ENCODE measurements at places on chromosomes 12 and 14.

GRCh38 chr14:76993752-76994151 lies 34.8 kb downstream of the IRF2BPL start:
- DNase-seq: no peak

GRCh38 chr12:31324845-31325523 lies 966 bp downstream of the SINHCAF start:
- peak; percentile 46 for DNase-seq

DNA sequence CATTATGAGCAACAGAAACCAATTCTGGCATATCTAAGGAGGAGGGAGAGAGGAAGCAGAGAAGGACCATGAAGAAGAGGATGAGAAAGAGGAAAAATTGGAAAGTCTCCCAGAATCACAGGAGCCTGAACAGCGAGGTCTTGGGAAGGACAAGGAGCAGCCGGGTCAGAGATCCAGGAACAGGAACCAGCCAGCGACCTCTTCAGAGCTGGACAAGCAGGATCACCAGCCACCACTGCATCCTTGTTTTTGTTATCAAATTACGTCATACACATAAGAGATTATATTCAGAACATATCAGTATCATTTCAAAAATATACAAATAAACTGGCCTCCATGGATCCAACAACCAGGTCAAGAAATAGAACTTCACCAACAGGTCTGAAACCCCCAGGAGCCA lies 22.1 kb upstream of the BDKRB2 start:
- DNase-seq: no peak

GRCh38 chr12:123892180-123892559 lies 80.5 kb downstream of the CCDC92 start:
- DNase-seq: no peak

- DNase-seq: no peak
These were observed 278.9 kb upstream of the CRY1 start for GRCh38 chr12:107372229-107372658.

GRCh38 chr12:132211816-132212215 lies 67.6 kb downstream of the NOC4L start:
- no peak for DNase-seq

- no peak for DNase-seq
These were observed 7.7 kb downstream of the CLSTN3 start for GRCh38 chr12:7137908-7138307.

DNA sequence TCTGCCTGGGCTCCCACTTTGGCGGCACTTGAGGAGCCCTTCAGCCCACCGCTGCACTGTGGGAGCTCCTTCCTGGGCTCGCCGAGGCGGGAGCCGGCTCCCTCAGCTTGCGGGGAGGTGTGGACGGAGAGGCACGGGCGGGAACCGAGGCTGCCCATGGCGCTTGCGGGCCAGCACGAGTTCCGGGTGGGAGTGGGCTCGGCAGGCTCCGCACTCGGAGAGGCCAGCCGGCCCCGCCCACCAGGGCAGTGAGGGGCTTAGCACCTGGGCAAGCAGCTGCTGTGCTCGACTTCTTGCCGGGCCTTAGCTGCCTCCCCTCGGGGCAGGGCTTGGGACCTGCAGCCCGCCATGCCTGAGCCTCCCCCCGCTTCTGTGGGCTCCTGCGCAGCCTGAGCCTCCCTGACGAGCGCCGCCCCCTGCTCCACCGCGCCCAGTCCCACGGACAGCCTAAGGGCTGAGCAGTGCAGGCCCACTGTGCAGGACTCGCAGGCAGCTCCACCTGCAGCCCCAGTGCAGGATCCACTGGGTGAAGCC lies 44.6 kb downstream of the R3HDM2 start:
- no peak for DNase-seq

DNA sequence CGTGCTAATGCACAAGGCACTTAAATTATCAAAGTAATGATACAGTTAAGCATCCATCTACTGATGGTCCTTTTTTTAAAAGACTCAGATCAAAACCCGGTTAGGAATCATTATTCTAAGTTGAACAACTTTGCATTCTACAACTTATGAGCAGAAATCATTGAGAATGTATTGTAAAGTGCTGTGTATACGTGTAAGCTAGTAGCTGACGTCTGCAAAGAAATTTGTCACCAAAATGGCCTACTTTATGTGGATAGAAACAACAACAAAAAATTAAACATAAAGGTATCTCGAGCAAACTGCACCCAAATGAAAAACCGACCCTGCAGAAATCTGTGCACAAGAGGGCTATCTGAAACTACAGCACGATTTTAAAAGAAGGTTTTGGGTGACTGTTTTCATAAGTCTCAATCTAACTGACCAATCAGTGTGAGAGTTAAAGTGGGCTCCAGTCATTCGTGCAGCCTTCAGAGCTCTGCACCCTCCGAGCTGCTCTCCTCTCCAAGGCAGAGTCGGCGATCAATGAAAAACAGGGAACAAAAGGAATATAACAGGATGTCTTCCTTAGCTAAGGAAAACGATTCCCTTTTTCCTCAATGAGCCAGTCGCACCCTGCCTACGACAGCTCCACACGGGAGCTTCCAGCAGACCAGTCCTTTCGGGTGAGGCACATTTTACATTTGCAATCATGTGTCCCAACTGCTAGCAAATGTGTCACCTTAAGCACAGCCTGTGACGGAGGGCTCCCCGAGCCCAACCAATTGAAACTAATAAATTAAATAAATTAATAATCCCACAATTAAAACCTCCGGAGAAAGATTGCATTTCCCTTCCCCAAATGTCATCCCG lies 200.7 kb upstream of the FOXN3 start:
- DNase-seq: peak; percentile 32

- DNase-seq: no peak
These were observed 50.4 kb downstream of the AK7 start for GRCh38 chr14:96442355-96442754.

- DNase-seq: no peak
These were observed 1089.1 kb downstream of the TRHDE start for GRCh38 chr12:73361156-73361863.

DNA sequence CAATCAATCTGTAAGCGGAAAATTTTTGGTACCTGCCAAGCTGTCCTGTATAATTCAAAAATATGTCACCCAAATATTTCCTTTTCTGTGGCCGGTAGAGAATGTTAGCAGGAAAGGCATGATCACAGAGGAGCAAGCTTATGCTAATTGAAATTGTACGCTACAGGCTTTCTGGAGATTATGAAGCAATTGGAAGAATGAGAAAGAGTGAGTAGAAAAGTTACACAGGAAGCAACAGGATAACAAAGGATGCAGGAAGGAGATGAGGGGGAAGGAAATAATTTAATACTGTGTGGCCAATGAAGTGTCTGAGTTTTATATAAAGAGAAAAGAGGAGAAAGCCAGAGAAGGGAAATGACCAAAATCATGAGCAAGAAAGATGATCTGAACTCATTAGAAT lies 627.2 kb upstream of the STXBP6 start:
- DNase-seq: no peak

DNA sequence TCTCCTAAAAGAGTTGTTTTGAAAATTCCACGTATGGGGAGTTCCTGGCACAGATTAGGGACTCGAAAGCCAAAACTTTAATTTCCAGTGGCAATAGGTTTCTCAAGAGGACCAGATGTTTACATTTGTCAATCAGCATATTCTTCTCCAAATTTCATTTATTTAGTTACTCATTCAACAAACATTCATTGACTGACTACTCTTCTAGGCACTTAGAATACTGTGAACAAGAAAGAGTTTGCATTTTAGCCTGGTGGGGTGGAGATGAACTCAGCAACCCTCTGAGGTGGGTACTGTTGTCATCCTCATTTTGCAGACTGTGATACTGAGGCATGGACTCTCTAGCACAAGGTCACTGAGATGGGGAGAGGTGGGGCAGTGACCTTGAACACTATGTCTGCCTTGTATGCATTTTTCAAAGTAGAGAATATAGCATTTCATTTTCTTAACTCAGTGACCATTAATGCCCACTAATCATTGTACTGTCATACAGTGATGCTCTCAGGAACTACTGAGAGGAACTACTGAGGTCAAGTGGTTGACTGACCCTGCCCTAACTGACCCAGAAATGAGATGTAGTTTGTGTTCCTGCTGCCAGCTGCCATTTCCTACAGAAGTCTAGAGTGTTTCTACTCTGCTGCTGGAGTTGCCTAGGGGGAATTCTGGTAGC lies 2.2 kb downstream of the L3HYPDH start:
- no peak for DNase-seq

GRCh38 chr14:92252323-92252722 lies 70.6 kb upstream of the SLC24A4 start:
- DNase-seq: no peak

DNA sequence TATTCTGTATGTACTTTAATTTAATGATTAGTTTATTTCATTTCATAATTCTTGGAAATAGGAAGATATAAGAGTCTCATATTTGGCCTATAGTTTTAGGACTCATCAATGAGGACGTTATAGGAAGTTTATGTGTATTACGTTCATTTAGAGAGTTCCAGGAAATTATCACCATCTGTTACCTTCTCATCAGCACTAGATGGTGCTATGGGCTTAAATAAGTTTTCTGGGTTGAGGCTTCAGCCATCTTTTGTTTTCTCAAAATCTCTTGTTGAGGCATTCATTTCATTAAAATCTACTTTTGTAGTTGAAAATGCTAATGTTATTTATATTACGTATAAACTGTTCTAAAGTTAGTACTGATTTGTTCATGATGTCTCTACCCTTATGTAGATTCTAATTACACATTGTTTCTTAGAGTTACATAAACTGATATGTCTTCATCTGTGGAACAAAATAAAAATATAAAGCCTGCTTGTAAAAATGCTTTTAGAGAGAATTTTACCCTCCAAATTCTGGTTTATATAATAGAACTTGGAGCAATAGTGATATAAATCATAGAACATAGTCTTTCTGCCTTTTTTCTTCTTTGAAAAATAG lies 89.2 kb downstream of the CFAP54 start:
- no peak for DNase-seq

- DNase-seq: peak; percentile 7
These were observed 95.5 kb upstream of the ETV6 start for GRCh38 chr12:11553871-11554533.
